ENCODE measurements at places on chromosomes 7 and 10.

GRCh38 chr10:94546901-94547185 lies 1.3 kb downstream of the HELLS start:
- peak; percentile 12 for DNase-seq

DNA sequence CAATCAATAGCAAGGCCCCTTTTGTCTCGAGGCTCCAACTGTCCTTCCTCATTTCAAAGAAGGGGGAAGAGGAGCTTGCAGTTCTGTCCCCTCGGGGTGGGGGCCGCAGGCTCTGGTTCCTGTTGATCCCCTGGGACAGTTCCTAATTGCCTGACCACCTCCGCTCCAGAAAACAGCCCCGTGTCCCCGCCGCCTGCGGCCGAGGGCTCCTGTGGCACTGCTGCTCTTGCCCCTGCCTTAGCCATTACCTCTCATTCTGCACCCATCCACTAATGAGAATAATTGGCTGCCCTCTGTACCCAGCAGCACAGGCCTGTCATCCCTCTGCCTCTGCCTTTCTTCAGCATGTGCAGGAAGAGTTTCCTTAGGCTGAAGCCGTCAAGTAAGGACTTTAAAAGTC lies 668.3 kb upstream of the FOXK1 start:
- no peak for DNase-seq

GRCh38 chr7:44112231-44112996 lies 8.3 kb downstream of the AEBP1 start:
- DNase-seq: no peak

GRCh38 chr10:106565546-106565945 lies 599.0 kb downstream of the SORCS1 start:
- peak; percentile 47 for DNase-seq

- DNase-seq: no peak
Observed at GRCh38 chr7:86598311-86598710, 45.4 kb upstream of the GRM3 start.

DNA sequence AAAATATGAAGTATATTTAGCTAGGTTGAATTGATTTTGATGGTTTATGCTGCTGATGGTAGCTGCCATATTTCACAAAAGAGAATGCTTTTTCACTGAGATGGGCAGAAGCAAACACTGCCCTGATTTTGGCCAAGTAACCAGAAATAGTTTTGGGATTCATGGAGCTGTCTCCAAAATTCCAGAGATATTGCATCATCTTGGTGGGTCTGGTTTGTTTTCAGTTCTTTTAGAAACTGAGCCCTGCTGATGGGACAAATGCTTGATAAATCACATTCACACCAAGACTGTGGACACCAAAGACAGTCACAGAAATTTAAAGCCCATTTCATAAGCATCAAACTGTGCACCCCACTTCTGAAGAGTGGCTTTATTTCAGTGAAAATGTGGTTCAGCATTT lies 140.5 kb downstream of the BICC1 start:
- DNase-seq: peak; percentile 48

DNA sequence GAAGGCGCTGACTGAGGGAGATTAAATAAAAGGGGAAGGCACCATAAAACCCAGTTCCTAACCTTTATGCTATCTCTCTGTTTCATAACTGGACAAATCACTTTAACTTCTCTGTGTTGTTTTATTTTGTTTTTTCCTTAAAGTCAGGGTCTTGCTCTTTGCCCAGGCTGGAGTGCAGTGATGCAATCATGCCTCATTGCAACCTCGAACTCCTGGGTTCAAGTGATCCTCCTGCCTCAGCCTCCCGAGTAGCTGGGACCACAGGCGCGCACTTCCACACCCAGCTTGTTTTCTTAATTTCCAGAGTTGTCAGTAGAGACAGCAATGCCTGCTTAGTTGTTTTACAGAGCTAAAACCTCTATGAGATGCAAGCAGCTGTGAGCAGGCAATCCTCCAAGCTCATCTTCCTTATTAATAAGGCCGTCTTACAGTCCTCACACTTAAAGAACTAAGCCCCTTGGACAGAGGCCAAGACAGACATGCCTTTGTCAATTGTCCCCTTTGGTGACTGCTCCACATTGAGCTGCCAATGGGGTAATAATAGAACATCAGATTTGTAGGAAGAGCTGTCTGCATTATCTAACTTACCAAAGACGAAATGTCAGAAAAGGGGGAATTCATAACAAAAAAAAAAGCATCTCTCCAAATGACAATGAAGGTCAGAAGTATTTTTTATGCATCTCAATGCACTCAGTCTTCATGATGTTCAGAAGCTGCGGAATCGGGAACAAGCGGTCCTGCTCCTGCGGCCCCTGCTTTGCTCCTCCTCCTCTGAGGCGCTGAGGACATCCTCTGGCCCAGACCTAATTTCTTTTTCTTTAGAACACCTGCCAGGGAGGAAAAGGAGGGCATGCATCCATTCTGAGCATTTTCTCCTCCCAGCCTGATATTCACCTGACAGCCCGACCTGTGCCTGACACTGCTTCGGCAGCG lies 62.7 kb upstream of the RNF32 start:
- DNase-seq: no peak

DNA sequence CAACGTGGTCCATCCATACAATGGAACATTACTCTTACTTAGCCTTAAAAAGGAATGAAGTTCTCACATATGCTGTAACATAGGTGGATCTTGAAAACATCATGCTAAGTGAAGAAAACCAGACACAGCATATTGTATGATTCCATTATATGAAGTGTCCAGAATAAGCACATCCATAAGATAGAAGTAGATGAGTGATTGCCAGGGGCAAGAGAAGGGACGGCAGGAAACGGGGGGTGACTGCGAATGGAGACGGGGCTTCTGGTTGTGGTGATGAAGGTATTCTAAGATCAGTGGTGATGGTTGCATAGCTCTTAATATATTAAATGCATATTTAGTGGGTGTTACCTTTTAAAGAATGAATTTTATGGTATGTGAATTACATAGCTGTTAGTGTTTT lies 29.8 kb downstream of the UBE3C start:
- DNase-seq: no peak

GRCh38 chr7:42262964-42263363 lies 26.0 kb upstream of the GLI3 start:
- DNase-seq: peak; percentile 70

DNA sequence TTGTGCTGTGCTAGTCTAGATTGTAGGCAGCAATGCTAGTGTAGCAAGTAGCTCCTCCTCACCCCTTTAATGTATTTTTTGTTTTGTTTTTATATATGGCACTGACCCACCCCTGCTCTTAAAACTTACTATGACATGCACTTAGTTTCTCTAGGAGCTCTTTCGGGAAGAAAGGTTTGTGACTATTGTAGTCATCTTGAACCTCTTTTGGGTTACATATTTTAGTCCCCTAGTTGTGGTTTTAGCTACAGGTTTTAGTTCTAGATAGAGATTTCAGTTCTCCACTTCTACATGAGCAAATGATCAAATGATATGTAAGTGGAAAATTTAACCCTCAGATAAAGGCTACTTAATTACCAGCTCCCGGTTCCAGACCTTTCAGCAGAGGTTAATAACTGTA lies 14.9 kb downstream of the MINPP1 start:
- no peak for DNase-seq

DNA sequence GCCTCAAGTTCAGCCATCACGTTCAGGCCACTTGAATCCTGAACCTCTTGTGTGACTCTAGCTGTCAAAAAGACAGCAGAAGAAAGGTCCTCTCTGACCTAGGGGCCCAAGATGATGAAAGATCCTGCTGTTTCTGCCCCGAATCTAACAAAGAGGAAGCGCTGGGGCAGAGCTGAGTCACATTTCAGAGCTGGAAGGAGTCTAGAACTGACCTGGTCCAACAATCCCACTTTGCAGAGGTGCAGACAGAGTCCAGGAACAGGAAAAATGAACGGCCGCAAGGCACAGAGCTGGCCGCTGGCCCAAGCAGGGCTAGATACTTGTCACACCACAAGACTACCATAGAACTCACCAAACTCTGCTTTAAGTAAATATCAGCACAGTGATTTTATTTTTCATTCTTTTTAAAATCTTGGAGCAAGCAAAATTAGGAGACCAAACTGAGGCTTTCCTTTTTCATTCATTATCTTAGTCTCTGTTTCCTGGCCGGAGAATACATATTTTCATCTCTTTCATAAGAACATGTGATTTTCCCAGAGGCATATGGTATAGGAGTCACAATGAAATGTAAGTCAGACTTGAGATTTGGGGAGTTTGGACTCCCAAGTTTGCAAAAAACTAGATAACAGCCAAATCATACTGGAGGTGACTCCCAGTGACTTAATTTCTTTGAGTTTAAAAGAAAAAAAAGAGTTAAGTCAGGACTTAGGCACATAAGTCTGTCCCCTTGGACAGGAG lies 52.8 kb downstream of the CHST15 start:
- DNase-seq: no peak

- peak; percentile 39 for DNase-seq
Observed at GRCh38 chr10:93199191-93199751, 125.6 kb downstream of the CYP26A1 start.

GRCh38 chr7:115328018-115328417 lies 406.1 kb downstream of the MDFIC start:
- no peak for DNase-seq

GRCh38 chr7:158539711-158540146 lies 47.9 kb downstream of the PTPRN2 start:
- DNase-seq: no peak

GRCh38 chr7:22726345-22726906 lies 574 bp upstream of the IL6 start:
- peak; percentile 90 for DNase-seq

DNA sequence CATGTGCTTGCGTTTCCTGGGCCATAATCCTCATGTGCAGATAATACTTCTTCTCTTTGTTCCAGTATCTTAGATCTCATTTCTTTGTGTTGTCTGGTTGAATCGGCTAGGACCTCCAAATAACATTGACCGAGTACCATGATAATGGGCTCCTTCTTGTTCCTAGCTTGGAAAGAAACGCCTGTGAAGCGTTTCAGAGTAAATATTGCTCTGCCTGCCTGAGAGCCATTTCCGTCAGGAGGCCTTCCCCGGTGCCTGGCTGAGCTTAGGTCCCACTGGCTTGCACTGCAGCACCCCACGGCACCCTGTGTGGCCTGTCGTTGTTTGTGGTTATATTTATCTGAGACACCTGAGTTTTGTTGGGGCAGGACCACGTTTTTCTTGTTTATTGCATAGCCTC lies 17.7 kb downstream of the FOXK1 start:
- no peak for DNase-seq

GRCh38 chr7:45199506-45199905 lies 41.9 kb downstream of the RAMP3 start:
- DNase-seq: no peak

GRCh38 chr7:105285118-105285874 lies 103.4 kb downstream of the SRPK2 start:
- no peak for DNase-seq

DNA sequence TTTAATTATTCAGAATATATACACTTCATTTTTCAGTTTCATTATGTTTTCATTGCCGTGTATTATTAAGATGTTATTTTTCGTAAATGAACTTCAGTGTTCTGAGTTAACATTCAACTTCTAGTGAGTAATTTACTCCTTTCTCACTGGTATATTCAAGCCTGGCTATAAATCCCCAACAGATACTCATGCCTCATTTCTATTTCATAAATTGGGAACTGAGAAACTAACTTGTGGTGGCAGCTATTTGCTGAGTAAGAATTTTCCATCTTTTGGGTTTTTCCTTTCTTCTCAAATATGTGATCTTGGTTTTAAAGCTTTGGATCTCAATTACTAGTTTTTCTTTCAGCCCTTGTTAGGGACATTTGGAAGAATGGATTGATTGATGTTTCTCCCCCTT lies 281.1 kb downstream of the CDK14 start:
- no peak for DNase-seq

DNA sequence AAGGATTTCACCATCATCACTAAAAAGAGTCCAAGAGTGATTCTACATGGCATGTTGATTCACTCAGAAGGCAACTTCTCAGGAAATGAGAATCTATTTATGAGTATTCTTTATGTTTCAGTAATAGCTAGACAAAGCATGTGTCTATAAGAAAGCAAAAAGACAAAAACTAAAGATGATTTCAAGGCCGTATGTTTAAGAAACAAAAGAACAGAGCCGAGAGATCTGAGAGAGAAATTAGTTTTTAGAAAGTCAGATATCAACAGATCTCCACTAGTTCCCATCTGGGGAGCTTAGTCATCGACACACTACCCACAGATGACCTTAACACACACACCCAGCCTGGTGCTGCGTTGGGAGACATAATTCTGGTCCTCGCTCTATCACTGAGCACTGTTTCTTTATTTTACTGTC lies 21.0 kb downstream of the PIP4K2A start:
- DNase-seq: peak; percentile 84

DNA sequence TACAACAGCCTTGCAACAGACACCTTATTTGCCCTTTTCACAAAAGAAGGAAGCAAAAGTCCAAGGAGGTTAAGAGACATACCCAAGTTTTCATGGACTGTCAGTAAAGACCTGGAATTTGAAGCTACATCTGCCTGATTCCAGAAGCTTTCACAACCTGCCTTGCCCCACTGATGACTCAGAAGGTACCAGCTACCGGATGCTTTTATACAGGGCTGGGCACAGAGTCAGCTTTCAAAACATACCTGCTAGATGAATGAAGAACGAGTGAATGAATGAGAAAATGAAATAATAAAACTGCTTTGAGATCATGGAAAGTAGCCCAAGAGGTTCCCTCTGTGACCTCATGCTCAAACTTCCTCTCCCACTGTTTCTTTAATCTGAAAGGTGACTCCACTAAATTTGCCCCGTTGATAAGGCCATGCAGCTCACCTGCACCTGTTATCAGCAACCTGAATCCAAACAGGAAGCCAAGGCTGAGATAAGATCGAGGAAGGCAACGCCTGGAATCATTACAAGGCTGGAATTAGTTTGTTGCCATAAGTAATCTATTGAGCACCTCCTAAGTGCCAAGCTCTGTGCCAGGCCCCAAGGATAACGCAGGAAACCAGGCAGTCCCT lies 151.5 kb downstream of the WDR11 start:
- no peak for DNase-seq

- DNase-seq: no peak
Observed at GRCh38 chr7:45653209-45653907, 79.2 kb downstream of the ADCY1 start.

- DNase-seq: no peak
Observed at GRCh38 chr10:63156236-63156635, 23.1 kb downstream of the NRBF2 start.

DNA sequence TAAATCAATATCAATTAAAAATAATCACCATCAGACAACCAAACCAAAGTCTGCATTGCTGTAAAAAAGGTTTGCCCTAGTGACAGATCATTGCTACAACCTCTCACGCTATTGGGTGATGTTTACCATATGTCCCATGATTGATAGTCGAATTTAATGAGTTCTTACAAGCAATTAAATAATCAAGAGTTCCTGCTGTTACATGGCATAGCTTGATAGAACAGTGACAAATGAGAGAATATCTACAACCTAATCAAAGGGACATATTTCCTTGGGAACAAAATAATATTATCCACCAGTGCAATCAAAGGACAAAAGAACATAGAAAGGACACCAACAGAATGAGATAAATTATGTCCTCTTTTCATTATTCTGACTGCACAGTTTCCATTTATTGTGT lies 387.4 kb downstream of the ETV1 start:
- DNase-seq: no peak
